ENCODE measurements at places on chromosomes 5 and 9.

- no peak for DNase-seq
Observed at GRCh38 chr5:61951295-61951694, 354.7 kb upstream of the KIF2A start.

- DNase-seq: peak; percentile 36
Observed at GRCh38 chr5:50595199-50595598, 71.2 kb upstream of the PARP8 start.

DNA sequence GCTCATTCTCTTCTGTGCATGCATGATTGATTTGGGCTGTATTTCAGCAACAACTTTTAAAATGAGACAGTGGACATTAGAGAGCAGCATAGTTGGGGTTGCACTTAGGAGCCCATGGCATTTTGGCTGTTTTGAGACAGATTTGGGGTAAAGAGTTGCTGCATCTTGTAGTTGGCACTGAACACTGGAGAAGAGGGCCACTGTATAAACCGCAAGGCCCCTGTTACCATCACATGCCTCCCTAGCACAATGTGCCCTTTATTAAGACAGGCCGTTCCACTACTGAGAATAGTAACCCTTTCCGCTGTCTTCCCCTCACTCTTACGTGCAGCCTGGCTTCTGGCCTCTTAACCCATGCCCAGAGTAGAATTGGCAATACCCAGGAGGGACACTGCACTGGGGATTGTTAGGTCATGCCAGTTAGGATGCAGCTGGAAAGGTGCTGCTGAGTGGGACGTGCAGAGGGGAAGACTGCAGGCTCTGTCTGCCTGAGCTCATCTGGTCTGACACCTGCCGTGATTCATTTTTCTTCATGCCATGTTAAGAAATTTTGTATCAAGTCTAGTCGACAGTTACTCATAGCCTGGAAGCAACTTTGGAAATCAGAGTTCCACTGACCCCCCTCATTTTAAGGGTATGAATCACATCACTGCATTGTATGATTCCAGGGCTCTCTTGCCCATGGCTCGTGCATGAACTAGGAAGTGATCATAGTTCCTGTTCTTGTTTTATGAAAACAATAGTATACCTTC lies 146.9 kb upstream of the DMRT1 start:
- peak; percentile 99 for DNase-seq

GRCh38 chr9:123067136-123067535 lies 33.7 kb downstream of the GPR21 start:
- DNase-seq: no peak

DNA sequence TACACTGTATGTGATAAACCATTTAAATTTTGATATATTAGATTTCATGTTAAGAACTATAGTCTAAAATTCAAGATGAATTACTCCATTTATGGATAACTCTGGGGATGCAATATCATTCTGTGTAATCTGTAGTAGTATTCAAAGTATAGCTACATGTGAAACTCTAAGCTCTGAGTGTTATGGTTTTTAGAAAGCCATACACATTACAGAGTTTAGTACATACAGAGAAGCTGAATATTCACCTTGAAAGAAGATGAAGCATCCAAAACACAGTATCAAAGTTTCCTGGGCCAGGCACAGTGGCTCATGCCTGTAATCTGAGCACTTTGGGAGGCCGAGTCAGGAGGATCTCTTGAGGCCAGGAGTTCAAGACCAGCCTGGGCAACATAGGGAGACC lies 25.0 kb downstream of the ABHD17B start:
- DNase-seq: no peak

DNA sequence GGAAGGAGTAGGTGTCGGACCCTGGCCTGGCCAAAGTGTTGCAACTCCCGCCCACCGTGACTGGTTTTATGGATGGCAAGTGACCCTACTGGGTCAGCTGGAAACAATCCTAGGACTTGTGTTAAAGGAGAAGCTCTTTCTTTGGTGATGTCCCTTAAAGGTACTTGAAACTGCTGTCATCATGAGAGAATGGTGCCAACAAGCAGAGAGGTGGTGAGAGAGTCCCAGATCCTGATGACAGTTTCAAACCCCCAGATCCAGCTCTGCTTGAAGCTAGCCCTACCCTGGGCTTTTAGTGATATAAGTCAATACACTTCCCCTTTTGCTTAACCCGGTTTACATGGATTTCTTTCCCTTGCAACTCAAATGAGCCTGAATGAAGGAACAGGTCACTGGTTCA lies 72.5 kb upstream of the UBTD2 start:
- DNase-seq: no peak

DNA sequence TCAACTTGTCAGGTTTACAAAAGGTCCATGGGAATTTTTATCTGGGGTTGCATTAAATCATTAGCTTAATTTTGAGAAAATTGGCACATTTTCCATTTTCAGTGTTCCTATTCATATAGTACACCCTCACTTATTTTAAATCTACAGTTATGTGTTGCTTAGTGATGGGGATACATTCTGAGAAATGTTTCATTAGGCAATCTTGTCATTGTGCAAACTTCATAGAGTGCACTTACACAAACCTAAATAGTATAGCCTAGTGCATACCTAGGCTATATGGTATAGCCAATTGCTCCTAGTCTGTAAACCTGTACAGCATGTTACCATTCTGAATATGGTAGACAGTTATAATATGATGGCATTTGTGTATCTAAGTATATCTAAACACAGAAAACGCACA lies 19.8 kb upstream of the FAM151B start:
- no peak for DNase-seq

GRCh38 chr5:151758141-151758429 lies 346 bp downstream of the ATOX1 start:
- no peak for DNase-seq

DNA sequence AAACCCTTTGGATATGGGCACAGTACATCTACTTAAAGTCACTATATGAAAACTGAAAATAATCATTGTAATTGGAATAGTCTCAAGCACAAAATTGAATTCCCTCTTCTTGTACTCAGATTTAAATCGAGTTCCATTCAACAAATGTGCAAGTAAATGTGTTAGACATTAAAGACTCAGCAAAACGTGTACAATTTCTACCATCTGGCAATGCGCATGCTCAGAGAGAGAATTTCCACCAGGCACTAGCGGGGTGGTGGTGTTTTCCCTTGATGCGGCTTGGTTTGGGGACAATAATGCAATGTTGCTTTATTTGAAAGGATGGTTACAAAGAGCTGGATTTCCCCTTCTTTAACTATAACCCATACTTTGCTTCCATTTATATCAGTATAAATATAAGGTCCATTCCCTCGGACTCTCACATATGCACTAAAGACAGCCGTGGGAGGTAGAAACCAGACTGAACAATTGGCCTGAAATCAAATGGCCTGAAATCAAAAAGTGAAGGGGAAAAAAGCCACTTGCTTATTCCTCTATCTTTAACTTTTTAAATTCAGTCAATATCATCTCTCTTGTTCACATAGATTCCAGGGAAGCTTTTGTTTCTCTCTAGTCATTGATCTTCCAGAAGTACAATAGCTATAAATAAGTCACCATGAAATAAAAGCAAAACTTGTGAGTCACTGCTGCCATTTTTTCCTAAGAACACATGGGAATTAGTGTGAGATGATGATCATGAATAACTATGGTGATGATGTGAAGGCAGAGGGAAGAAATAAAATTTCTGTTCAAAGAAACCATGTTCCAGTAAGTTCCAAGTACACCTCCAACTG lies 59.2 kb downstream of the ADAMTS12 start:
- DNase-seq: peak; percentile 23

GRCh38 chr5:143471666-143472464 lies 68.4 kb upstream of the NR3C1 start:
- peak; percentile 6 for DNase-seq

GRCh38 chr9:87770616-87771315 lies 44.8 kb downstream of the CTSL start:
- DNase-seq: peak; percentile 66

Data from kidney tubule cell (primary cell).